ENCODE measurements at places on chromosomes 13 and 19.

GRCh38 chr13:28658539-28658795 is 463 bp upstream of the POMP start:
- no peak for DNase-seq

- DNase-seq = no peak
Observed at GRCh38 chr13:97015661-97016350, 21.5 kb upstream of the OXGR1 start.

DNA sequence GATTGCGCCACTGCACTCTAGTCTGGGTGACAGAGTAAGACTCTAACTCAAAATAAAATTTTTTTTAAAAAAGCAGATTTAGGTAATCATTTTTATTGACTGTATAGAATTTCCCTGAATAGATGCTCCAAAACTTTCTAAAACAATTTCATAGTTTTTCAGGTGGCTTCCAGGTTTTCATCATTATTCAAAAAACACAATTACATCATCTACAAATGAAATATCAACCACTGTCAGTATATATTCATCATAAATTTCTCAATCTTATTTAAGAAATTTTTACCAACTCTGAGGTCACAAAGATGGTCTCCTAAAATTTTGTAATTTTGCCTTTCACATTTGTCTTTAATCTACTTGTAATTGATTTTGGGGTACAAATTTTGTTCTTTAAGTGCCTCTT is 48.1 kb downstream of the ZC3H13 start:
- no peak for DNase-seq

GRCh38 chr13:23725922-23726321 is 155.7 kb downstream of the TNFRSF19 start:
- DNase-seq = no peak

GRCh38 chr19:33902802-33903488 is 106.3 kb downstream of the KCTD15 start:
- no peak for DNase-seq

DNA sequence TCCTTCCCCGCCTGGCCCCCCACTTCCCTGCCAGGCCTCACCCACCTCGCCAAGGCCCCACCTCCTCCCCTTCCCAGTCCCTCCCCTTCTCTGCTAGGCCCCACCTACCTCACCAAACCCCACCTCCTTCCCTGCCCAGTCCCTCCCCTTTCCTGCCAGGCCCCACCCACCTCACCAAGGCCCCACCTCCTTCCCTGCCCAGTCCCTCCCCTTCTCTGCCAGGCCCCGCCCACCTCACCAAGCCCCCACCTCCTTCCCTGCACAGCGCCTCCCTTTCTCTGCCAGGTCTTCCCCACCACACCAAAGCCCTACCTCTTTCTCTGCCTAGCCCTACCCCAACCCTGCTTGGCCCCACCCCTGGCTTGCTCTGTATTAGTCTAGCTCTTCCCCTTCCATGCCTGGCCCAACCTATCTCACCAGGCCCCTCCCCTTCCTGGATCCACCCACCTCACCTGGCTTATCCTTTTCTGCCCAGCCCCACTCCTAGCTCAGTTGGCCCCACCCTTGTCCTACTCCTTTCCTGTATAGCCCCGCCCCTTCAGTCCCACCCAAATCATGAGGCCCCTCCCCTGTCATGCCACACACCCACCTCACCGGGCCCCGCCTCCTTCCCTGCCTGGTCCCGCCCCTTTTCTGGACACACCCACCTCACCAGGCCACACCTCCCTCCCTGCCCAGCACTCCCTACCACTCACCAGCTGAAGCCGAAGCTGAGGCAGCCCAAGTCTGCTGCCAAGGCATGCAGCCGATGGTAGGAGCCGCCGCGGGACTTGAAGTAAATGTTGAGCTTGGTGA is 16.2 kb downstream of the CERS1 start:
- no peak for DNase-seq

GRCh38 chr13:24642219-24642618 is 38.0 kb upstream of the ATP12A start:
- DNase-seq = no peak

DNA sequence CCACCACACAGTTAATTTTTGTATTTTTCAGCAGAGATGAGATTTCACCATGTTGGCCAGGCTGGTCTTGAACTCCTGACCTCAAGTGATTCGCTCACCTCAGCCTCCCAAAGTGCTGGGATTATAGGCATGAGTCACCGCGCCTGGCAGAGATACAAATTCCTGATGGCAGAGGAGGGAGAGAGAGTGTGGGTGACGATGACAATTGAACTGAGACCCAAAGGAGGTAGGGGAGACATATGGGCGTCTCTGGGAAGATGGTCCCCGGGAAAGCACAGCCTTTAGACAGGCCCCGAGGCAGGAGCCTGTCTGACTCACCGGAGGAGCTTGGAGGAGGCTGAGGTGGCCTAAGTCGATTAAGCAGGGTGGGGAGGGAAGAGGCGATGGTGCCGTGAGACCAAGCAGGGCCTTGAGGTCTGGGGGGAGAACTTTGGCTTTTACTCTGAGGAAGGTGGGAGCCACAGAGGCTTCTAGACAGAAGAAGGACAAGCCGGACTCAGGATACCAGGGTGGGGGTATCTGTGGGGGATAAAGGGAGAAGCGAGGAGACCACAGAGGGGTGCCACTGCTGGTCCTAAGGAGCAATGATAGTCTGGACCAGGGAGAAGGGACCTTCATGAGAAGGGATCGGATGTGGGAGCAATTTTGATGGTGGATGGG is 38.2 kb downstream of the ARRDC2 start:
- no peak for DNase-seq

DNA sequence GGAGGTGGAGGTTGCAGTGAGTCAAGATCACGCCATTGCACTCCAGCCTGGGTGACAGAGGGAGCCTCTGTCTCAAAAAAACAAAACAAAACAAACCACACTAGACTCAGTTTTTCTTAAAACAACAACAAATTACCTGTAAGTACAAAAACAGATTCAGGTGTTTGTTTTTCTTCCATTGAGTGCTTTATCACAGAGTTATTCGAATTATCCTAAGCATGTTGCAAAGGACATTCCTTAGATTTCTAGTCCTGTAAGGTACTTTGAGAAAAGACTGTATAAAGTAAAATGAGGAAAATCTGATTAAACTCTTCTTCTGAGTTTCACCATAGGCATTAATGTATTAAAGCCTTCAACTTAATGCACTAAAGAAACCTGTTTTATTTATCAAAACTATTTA is 2.2 kb upstream of the EEF1AKMT1 start:
- no peak for DNase-seq

DNA sequence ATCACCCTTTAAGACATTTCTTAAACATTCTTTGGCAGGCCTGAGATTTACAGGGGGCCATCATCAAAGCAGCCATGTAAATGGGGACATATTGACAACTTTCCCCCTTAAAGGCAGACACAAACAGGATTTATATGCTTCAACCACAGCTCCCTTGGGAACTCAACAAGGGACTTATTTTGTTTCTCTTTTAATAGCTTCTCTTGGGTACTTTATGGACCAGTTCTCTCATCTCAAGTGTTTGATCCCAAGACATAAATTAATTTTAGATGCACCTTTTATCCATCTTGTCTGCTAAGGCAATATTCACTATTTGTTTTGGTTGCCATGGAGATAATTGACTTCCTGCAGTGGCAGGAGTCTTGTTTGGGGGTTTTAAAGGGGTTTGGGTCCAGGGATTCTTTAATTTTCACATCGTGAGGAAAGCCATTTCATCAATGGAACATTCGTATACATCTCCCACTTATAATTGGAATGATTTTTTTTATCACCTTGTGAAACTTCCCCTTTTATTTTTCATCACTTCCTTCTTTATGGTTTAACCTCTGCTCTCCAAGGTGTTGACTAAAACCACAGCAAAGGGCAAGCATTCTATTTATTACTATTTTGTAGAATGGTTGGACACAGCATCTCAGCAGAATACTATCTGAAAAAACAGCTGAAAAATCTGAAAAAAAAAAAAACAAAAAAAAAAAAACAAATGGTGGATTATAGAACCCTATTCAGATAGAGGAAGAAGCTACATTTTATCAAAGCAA is 726.0 kb downstream of the DIAPH3 start:
- no peak for DNase-seq

- no peak for DNase-seq
Observed at GRCh38 chr19:6527893-6528543, 2.8 kb upstream of the TNFSF9 start.

All from nucleus accumbens (tissue), 56 donors.